ENCODE measurements at places on chromosomes 3 and 15.

DNA sequence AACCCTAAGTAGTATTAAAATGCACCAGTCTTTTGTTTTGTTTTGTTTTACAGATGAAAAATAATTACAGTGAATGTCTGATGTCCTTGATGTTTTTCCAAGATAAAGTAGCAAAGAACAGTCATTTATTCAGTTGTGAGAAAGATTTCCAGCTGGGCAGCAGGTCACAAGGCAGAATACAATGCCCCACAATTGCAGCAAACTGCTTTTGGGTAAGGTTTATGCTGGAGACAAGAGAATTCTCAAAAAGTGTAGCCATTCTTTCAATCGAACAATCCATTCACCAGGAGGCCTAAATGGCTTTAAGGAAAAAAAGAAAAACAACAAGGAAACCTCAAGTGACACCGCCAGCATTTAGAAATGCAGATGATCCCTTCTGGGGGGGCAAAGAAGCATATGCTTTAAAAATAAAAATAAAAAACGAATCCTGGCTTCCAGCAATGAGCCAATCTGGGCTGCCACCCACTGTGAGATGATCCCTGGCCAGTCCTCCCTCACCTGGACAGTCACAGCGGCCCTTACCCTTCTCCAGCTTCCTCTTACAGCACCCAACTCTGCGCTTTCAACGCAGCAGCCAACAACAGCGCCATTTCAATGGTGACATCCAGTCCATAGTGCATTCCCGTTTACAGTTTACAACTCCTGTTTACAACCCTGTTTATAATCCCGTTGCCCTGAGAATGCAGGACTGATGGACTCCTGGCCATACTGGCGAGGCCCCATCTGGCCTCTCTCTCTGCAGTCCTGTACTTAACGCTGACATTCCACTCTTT is 25.7 kb upstream of the WNT5A start:
- no peak for DNase-seq

DNA sequence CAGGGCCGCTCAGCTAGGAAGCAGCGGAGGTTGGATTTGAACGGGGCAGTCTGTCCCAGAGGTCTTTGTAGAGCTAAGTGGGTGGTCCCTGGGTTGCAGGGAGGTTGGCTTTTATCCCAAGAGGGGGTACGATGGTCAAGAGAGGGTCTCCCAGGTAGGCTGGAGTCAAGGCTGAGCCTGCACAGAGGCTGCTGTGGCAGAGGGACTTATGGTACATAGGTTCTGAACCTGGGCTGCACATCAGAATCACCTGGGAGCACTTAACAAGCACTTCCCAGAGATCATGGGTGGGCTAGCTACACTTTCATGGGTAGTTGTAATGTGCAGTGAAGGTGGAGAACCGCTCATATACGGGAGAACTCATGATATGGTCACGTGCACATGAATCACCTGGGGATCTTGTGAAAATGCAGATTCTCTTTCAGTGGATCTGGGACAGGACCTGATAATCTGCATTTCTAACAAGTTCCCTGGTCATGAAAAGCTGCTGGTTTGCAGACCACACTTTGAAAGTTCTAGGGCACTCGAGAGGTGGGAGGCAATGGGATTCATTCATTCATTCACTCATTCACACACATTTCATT is 2.9 kb upstream of the RASGRF1 start:
- DNase-seq = no peak

GRCh38 chr3:10762116-10762515 is 53.9 kb upstream of the SLC6A11 start:
- DNase-seq = no peak

DNA sequence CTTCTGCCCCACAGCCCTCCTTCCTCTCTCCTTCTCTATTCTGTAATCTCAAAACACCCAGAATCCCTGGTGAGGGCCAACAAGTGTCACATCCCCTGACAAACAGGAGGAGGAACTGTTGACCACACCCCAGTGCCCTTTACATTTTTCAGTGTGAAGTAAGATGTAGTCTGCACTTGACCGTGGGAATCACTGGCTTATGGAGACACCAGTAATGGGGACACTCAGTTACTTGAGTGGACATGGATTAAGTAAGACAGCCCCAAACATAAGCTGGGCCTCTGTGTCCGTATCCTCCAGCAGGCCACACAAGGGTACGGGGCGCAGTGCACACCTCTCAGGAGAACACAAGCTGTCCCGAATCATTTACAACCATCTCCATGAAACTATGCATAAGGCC is 28.4 kb upstream of the LIMD1 start:
- no peak for DNase-seq

GRCh38 chr3:43191116-43191515 is 85.2 kb upstream of the POMGNT2 start:
- DNase-seq = no peak

DNA sequence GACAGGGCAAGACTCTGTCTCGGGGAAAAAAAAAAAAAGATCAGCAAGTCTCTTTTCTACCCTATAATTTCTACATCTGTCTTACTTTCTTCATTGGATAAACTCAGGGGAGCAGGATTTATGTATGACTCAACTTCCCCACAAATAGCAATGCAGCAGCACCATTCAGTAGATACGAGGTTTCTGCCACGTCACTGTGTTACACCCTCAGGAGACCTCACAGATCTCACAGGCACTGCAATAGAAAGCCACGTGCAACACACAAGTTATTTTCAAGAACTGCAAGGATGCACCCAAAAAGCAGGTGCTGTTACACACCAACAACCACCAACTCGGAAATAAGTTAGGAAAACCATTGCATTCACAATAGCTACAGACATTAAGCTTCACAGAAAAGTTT is 30.2 kb downstream of the TSPAN3 start:
- no peak for DNase-seq

DNA sequence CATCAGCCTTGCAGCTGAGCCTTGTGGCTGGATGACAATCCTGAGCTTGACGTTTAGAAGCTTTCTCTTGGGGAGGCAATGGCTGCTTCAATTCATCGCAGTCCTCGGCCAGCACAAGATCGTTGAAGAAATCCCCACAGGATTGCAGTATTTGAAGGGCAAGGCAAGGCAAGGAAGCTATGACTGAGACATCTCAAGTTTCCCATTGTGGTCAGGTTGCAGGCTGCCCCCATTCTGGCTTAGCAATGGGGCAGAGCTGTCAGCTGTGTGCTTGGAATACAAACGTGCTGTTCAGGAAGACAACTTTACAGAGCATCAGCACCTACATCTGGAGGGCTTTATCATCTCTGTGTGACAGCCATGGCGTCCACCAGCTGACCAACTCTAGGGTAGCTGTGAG is 275.9 kb upstream of the TBL1XR1 start:
- DNase-seq = no peak

All from NCI-H187 treated with DMSO at 0.1 percent for 48 hours (cell line).